ENCODE measurements at places on chromosomes 7 and 10.

DNA sequence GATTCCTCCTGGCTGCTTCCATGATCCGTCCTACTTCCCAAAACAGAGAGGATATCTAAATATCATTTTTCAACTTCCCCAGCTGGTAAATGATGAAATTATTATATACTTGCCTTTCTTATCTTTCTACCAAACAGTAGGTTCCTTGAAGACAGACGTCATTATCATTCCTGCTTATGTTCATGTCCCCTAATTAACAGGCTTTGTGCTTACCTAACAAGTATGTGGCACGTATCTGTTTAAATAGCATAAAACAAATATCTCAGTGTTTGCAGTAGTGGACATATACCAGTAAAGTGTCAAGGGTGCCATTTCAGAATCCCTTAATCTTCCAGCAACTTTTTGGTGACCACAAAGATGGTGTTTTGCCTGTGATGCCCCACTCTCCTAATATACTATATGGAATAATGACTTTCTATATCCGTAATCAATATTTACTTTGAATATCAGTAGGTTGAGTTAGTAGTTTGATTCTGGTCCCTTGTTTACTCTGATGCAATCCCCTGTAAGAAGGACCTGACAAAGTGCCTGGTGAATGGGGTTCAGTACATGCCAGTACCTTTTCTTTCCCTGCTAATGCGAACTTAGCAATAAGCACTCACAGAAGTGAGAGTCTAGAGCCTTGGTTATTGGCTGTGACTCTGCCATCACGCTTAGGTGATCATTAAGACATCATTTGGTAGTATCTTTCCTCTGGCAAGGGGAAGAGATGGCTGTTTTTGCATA is 124.4 kb downstream of the ITIH5 start:
- no peak for DNase-seq

- no peak for DNase-seq
Measured at GRCh38 chr7:105621617-105622016, 40.3 kb upstream of the EFCAB10 start.

DNA sequence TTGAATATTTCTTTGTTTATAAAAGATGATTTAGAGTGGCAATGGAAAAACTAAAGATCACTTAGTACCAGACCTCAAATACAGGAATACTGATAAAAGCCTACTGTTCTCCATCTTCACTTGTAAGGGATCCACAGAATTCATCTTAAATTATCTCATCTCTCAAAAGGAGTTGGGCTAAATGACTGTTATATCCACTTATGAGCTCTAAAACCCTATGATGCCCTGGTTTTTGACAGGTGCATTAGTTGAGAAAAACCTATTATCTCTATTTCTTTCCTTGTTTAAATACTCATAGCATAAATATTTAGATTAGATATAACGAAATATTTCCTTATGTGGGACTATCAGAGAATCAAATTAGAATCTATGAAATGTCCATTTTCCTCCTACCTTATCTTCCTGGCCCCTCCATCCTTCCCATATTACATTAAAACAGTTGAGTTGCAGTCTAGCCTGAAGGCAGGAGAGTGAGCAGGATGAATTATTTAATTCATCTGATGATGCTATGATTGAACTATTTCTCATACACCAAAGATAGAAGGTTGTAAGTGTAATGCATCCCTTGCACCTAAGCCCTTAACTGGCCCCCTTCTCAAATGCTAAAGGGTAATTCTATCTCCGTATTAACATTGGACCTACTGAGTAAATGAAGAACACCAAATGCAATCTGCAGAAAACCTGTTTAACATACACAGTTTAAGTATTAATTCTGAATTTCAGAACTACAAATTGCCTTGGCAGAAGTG is 29.7 kb downstream of the PPP3CB start:
- no peak for DNase-seq

- peak; percentile 0 for DNase-seq
Measured at GRCh38 chr7:94011714-94012353, 7.7 kb upstream of the BET1 start.

- no peak for DNase-seq
Measured at GRCh38 chr10:59085054-59085453, 91.4 kb upstream of the PHYHIPL start.

GRCh38 chr7:95324431-95324830 is at the start of gene PON1:
Gene PON1 (minus strand): TSS chr7:95324532. CDS start chr7:95324475, 57 bp downstream.
- no peak for DNase-seq

GRCh38 chr7:99631295-99632109 is 14.8 kb downstream of the ZSCAN25 start:
- DNase-seq: no peak

- DNase-seq: no peak
Measured at GRCh38 chr10:43079856-43080255, 3.0 kb downstream of the RET start.

DNA sequence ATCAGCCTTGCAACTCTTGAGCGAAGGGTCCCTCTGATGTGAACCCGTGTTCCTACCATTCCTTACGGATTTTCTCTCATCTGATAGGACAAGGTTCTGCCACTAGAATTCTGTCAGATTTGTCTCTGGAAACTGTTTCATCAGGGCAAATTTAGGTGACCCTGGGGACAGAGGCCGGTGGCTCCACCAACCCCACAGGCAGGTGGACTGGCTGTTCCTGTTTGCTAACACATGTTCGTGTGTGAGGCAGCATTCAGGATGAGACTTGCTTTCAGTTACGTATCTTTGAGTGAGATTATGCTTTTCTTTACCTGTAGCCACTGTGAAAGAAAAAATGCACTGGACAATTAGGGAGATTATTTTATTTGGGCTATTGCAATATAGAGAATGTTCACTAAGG is 449.9 kb downstream of the INHBA start:
- no peak for DNase-seq

DNA sequence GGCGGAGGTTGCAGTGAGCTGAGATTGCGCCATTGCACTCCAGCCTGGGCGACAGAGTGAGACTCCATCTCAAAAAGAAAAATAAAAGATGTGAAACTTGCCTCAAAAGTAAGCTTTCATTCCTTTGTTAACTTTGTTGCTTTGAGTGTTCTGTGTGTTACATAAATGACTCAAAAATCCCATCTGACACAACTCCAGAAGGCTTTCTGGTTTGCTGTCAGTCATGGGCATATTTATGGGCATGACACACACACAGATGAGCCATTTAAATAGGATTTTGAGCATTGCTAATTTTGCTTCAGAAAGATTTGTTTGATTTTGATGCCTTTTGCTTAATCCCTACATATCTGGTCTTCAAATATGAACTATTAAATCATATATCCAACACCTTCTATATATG is 82.6 kb downstream of the CACNB2 start:
- DNase-seq: no peak

- no peak for DNase-seq
Measured at GRCh38 chr7:103989200-103989784, at the start of gene RELN. Gene RELN (minus strand): TSS chr7:103989658. CDS start chr7:103989356, 302 bp downstream.

DNA sequence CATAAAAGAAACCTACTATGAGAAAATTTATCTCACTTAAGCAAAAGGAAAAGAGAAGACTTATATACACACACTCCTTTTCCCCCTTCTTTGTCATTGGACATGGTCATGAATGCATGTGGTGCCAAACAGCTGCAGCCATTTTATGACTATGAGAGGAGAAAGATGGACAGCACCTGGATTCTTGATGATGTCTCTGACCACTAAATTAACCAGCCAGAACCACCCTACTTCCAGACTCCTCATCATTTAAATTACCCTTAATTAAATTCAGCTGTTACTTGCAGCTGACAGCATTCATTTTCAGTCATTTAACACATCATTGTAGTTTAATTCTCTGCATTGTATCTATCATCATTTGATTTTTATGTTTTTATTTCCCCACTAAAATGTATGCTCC is 379.0 kb upstream of the HPS1 start:
- no peak for DNase-seq

DNA sequence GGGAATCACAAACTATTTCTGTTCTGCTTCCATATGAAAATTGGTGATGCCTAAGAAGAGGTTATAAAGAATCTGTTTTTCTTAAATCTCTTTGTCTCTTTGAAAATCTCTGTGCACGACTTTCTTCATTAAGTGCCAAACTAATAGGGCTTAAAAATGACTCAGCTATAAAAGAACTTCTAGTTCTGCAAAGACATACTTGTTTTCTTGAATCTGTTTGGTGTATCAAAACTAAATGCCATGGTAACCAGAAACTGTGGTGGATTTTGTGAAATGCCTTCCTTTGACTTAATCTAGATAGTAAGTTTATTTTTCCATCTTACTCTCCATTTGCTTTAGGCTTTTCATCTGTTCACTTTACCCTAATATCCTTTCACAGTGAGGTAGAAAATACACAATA is 417.8 kb downstream of the PARD3 start:
- no peak for DNase-seq

DNA sequence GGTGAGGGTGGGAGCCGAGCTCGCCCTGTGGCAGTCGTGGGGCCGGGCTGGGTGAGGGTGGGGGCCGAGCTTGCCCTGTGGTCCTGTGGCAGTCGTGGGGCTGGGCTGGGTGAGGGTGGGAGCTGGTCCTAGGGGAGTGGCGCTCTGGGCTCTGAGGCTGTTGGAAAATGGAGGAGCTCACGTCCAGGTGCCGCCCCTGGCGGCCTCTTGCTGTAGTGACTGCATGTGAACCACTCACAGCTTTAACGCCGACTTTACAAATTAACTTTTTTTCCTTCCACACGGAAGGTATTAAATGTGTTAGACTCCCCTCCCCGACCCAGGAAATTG is 312.6 kb downstream of the WDR37 start:
- DNase-seq: no peak

DNA sequence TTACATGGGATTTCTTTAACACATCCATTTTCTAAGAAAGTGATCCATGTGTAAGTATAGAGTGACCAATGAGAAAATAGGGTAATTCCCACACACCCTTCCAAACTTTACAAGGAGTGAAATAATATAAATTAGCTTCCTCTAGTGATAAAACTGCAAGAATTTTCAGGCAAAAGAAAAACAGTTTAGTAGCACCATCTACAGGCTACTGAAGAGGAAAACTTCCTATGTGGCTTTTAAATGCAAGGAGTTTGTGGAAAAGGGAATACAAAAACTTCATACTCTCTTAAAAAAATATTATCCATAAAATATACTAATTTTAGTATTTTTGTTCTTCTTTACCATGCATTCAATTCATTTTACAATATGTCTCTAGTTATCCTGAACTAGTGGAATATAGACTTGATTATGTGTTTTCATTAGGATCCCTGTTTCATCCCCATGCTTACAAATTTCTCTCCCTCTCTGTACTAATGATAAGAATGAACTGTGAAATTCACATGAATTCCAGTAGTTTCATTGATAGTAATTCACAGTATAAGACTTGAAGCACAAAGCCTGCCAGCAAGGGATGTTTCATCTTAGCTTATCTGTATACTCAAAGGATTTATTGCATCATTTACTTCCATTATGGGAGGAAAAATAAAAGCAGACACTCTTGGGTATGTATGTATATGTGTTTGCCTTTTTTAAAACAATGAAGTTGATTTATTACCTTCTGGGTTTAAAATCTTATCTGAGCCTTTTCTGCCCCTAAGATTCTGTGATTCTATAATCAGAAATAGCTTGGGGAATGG is 442.9 kb downstream of the AUTS2 start:
- no peak for DNase-seq

GRCh38 chr10:124654686-124655085 is 89.5 kb downstream of the FAM53B start:
- no peak for DNase-seq

GRCh38 chr10:43125274-43125845 is 12.9 kb upstream of the CSGALNACT2 start:
- DNase-seq: no peak

- DNase-seq: no peak
Measured at GRCh38 chr10:121831237-121831636, 96.6 kb downstream of the ATE1 start.

DNA sequence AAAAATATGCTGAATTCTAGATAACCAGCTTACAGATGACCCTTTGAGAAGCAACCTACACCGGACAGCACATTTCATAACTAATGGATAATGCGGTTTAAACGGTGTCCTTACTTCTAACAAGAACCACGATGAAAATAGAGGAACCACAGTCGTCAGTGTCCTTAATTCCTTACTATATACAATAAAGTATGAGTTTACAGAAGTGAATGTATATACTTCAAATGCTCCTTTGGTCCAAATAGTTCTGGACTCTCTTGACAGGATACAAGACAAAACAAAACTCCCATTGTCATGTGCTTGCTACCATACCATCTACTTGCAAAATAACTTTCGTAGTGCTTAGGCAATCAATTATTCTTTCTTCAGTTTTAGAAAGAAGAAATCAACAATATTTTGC is 2.4 kb downstream of the NAMPT start:
- no peak for DNase-seq

DNA sequence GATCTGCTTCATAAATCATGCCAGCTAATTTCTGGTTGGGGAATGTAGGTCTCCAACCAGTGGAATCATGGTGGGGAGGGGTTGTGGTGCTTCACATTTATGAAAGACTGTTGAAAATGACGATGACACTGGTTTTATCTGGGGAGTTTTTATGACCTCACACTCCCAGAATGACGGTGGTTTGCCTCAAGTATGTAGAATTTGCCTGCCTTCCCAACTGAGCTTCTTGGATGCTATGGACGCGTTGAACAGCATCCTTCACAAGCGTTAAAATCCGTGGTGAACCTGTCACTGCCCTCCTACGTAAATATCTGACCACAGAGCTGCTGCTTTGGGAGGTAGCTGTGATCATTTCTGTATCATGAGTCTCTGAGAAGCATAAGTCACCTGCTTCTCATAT is 3.3 kb downstream of the INSYN2A start:
- no peak for DNase-seq

DNA sequence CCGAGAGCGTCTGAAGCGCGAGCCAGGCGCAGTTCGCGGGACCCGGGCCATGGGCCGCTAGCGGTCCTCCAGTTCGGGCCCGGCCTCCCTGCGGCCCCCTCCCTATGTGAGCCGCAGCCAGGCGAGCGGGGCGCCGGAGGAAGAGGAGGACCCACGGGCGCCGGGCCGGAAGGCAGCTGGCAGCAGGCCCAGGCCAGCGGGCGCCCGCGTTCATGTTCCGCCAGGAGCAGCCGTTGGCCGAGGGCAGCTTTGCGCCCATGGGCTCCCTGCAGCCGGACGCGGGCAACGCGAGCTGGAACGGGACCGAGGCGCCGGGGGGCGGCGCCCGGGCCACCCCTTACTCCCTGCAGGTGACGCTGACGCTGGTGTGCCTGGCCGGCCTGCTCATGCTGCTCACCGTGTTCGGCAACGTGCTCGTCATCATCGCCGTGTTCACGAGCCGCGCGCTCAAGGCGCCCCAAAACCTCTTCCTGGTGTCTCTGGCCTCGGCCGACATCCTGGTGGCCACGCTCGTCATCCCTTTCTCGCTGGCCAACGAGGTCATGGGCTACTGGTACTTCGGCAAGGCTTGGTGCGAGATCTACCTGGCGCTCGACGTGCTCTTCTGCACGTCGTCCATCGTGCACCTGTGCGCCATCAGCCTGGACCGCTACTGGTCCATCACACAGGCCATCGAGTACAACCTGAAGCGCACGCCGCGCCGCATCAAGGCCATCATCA is 1.1 kb downstream of the ADRA2A start:
- no peak for DNase-seq

GRCh38 chr10:71211053-71211452 is 1.3 kb upstream of the UNC5B start:
- DNase-seq: no peak

DNA sequence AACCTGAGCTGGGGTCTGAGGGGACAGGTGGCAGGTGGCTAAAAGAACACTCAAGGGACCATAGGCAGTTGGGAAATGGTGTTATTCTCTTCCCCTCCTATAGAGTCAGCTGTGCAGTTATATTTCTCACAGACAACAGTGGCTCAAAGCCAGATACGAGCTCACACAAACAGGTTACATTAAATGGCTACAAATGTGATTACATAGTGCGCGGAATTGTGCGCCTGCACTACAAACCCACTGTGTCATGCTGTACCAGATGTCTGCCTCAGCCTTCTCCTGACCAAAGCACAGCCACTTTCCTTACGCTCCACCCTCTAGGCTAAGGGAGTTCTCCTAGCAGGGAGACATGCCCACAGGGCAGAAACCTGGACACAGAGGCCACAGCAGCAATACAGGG is 387.2 kb downstream of the CNTNAP2 start:
- no peak for DNase-seq
